ENCODE measurements at places on chromosomes 16 and 17.

DNA sequence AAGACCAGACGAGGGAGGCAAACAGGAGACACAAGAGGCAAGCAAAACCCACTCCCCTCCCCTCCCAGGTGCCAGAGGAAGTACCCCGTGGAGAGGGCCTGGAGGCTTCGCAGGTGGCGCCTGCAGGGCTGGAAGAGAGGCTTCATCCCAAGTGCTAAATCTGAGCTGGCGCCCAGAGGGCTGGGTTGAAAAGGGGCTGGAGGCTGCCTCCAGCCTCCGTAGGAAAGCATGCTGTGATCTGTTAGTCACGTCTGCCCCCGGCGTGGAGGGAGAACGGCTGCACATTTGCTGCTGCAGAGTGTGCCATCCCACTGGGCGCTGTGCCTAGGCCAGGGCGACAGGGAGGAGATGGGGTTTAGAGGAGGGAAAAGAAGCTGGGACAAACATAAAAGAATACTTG is 16.9 kb downstream of the RPH3AL start:
- no peak for DNase-seq

DNA sequence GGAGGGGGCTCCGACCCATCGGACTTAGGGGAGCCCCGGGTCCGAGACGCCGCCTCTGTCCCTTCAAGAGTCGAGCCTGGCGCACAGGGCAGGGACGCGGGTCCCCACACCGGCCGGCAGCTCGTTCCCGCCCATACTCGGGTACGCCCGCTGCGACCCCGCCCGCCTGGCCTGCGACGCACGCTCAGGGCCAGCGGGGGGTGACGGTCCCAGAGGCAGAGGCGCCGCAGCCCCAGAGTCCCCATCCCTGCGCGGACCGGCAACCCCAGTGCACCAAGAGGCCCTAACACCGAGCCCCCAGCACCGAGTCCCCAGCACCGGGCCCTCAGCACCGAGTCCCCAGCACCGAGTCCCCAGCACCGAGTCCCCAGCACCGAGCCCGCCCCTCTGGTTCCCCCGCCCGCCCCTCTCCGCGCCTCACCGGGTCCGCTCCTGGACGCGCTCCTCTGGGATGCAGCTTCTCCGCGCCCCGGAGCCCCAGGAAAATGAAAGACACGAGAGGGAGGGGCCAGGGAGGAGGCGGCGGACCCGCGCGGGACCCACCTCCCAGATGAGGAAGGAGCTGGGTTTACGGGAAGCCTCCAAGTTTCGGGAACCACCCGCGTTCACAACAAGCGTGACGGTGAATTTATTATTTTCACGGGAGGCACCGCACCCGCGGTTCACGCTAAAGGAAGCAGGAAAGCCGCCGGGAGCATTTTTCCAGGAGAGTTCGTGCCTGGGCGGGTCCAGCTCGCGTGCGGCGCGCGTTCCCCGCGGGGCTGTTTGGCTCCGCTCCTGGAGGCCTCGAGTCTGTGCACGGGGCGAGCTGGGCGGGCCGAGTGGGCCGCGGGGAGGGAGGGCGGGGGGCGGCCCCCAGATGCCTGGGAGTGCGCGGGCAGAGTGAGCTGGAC is at the start of gene SECTM1:
Gene SECTM1, minus strand, starts transcription at position 488 of the 893 bp plus-strand sequence. CDS start 6,526 bp downstream, outside the sequence.
- DNase-seq, result no peak

DNA sequence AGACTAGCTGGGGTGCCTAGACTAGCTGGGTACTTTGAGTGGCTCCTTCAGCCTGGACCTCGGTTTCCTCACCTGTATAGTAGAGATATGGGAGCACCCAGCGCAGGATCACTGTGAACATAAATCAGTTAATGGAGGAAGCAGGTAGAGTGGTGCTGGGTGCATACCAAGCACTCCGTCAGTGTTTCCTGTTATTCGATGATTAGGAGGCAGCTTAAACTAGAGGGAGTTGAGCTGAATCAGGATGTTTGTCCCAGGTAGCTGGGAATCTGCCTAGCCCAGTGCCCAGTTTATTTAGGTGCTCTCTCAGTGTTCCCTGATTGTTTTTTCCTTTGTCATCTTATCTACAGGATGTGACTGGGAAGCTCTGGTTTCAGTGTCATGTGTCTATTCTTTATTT is 8.4 kb upstream of the TMEM235 start:
- DNase-seq, result no peak

GRCh38 chr17:81329927-81330883 is 35.1 kb upstream of the SLC38A10 start:
- DNase-seq, result no peak

GRCh38 chr16:49468611-49469310 is 95.2 kb downstream of the C16orf78 start:
- DNase-seq, result no peak

- DNase-seq, result no peak
Observed at GRCh38 chr17:74373838-74374606, 6.7 kb downstream of the GPR142 start.

GRCh38 chr16:5502467-5502869 is 404.9 kb upstream of the EEF2KMT start:
- no peak for DNase-seq

GRCh38 chr17:63290784-63291183 is 155.3 kb downstream of the CYB561 start:
- no peak for DNase-seq

GRCh38 chr16:85436207-85436606 is 176.9 kb upstream of the GSE1 start:
- DNase-seq, result no peak

GRCh38 chr17:83031321-83031945 is 48.0 kb upstream of the METRNL start:
- no peak for DNase-seq

DNA sequence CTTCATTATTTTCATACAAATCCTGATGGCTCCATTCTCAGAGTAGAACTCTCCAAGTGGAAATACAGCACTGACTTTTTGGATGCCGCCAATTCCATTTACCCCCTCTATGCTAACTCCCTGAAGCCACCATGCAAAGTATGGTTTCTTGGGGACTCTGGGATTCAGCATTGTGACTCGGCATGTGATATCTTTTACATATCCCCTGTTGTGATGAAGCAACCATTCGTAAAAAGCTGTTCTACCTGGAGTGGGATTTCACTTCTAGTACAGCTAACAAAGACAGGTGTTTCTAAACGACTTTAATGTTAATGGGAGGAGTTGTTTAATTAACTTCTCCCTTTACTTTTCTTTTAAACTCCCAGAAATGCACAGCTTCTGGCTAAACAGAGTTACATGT is 533.5 kb downstream of the RBFOX1 start:
- no peak for DNase-seq

DNA sequence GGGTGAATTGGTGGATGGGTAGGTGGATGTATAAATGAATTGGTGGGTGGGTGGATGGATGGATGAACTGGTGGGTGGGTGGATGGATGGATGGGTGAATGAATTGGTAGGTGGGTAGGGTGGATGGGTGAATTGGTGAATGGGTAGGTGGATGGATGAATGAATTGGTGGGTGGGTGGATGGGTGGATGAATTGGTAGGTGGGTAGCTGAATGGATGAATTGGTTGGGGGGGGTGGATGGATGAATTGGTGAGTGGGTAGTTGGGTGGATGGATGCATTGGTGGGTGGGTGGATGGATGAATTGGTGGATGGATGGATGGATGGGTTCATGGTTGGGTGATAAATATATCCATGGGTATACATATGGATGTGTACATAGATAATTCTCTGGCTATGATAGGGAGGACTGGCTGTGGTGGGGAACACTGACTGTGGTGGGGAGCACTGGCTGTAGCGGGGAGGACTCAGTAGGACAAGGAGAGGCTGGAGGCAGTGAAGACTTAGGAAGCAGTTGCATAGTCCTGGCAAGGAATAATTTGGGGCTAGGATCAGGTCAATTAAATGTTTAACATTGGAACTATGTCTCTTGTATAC is 54.4 kb downstream of the ABCC1 start:
- DNase-seq, result no peak

GRCh38 chr17:82754297-82755208 is 2.7 kb downstream of the TBCD start:
- DNase-seq, result no peak

DNA sequence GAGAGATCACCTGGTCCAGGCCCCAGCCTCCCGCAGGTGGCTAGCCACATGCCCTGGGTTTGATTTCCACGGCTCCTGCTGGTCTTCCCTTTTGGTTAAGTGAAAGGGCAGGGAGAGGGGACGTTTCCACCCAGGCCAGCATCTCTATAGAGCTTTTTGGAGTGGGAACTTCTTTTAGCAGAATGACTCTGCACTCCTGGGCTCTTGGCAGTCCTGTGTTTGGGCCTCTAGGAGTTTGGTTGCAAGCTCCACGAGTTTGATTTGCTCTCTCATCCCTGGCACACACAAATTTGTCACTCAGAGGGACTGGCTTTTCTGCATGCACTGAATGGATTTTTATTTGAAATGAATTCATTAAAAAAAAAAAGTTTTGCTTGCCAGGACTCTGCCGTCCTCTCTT is 32.8 kb downstream of the MSI2 start:
- DNase-seq, result no peak

- no peak for DNase-seq
Observed at GRCh38 chr17:4896332-4897197, 2.8 kb upstream of the C17orf107 start.

DNA sequence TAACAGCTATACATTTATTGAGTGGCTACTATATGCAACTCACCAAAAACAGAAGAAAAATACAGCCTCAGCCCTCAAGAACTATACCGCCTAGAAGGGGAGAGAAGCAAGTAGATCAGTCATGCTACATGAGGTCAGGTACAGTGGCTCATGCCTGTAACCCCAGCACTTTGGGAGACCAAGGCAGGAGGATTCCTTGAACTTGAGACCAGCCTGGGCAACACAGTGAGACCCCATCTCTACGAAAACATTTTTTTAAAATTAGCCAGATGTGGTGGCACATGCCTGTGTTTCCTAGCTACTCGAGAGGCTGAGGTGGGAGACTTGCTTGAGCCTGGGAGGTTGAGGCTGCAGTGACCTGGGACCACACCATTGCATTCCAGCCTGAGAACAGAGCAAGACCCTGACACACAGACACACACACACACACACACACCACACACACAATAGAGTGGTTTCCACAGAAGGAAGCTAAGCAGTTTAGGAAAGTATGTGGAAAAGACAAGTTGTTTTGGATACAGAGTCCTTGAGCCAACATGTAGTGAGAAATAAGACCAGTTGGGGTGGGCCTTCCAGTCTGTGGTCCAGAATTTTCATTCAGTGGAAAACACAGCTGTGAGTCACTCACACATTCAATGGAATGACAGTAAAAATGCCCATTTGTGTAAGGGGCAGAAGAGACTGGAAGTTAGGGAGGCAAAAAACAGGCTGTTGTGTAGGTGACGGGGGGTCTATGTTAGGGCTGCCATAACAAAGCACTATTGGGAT is 10.7 kb upstream of the SNTB2 start:
- no peak for DNase-seq

GRCh38 chr16:5034167-5034523 is 410 bp upstream of the NAGPA start:
- DNase-seq, result no peak

DNA sequence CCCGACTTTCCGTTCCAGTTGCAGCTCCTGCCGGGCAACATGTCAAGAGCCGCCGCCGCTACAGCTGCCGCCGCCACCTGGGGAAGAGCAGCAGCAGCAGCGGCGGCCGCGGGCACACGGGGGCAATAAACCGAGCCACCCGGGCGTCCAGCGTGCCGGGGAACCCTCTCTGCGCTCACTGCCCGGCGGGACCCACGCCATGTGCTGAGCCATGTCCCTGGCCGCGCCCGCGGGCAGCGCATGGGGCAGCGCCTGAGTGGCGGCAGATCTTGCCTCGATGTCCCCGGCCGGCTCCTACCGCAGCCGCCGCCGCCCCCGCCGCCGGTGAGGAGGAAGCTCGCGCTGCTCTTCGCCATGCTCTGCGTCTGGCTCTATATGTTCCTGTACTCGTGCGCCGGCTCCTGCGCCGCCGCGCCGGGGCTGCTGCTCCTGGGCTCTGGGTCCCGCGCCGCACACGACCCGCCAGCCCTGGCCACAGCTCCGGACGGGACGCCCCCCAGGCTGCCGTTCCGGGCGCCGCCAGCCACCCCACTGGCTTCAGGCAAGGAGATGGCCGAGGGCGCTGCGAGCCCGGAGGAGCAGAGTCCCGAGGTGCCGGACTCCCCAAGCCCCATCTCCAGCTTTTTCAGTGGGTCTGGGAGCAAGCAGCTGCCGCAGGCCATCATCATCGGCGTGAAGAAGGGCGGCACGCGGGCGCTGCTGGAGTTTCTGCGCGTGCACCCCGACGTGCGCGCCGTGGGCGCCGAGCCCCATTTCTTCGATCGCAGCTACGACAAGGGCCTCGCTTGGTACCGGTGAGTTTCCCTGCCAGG is 604 bp downstream of the HS3ST3B1 start:
- no peak for DNase-seq

DNA sequence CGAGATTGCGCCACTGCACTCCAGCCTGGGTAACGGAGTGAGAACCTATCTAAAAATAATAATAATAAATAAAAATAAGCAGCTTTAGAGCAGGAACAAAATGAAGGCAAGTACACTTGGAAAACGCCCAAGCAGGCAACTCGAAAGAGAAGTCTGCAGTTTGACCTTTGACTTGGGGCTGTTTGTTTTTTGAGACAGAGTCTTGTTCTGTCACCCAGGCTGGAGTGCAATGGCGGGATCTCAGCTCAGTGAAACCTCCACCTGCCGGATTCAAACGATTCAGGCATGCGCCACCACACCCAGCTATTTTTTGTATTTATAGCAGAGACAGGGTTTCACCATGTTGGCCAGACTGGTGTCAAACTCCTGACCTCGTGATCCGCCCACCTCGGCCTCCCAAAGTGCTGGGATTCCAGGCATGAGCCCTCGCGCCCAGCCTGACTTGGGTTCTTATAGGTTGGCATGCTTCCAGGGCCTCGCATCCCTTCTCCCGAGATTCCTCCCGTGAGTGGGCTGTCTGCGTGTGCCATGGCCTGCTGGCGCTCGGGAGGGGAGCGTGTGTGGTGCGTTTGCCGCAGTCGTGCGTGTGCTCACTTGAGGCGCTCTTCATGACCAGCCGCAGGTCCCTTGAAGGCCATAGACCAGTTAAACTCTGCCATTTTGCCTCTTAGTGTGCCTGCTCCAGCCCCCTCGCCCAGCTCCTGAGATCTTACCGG is 18.4 kb upstream of the UBE2I start:
- DNase-seq, result no peak

GRCh38 chr16:25692351-25692741 is 587 bp downstream of the HS3ST4 start:
- no peak for DNase-seq

- DNase-seq, result no peak
Observed at GRCh38 chr17:6061290-6061689, 8.9 kb upstream of the WSCD1 start.

DNA sequence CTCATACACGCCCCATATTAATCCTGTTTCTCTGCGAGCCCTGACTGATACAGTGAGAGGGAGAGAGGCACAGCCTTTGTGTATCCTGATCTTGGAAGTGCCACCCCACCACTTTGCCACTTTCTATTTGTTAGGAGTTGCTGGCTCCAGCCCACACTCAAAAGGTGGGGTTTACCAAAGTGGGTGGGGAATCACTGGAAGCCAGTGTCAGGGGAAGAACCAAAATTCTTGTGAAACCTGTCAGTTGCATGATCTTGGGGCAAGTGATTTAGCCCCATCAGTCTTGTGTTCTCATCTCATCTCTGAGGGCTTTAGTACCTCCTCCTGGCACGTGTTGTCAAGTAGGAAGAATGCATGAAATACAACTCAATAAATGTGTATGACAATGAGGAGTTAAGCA is 119.5 kb downstream of the SOX9 start:
- no peak for DNase-seq

Measured in GM18507 (cell line).